ENCODE measurements at places on chromosomes 3 and 15.

DNA sequence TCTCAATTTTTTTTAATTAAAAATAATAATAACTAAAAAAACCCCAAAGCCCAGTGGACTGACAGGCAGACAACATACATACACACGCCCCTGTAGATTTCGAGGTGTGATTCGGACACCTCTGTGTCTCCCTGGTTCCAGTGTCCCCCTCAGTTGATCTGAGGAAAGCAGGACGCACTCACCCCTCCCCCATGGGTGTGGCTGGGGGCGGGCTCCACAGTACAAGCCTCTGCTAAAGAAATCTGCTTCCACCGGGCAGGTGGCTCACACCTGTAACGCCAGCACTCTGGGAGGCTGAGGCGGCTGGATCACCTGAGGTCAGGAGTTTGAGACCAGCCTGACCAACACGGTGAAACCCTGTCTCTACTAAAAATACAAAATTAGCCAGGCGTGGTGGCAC, 33.8 kb upstream of the BLM start:
- DNase-seq = no peak
- H3K4me3 ChIP-seq = no peak overlapping the region
- no peak overlapping the region for H3K27ac ChIP-seq
- peaks cover 6% of the 10 kb centered on the region for H3K27me3 ChIP-seq
- H3K4me1 ChIP-seq = peaks cover 31% of the 10 kb centered on the region

GRCh38 chr3:143586576-143586975, 261.7 kb downstream of the SLC9A9 start:
- H3K36me3 ChIP-seq = no peaks in the 10 kb centered on the region
- no peaks in the 10 kb centered on the region for H3K27me3 ChIP-seq
- no peak for DNase-seq
- H3K4me1 ChIP-seq = peaks cover 38% of the 10 kb centered on the region
- peak overlapping the region; percentile 19 for H3K27ac ChIP-seq

DNA sequence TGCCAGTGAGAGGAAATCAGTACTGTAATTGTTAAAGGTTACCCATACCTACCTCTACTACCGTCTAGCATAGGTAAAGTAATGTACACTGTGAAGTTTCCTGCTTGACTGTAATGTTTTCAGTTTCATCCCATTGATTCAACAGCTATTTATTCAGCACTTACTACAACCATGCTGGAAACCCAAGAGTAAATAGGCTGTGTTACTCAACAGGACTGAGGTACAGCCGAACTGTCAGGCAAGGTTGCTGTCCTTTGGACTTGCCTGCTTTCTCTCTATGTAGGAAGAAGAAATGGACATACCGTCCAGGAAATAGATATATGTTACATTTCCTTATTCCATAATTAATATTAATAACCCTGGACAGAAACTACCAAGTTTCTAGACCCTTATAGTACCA, 265.5 kb downstream of the NR2F2 start:
- no peaks in the 10 kb centered on the region for H3K36me3 ChIP-seq
- no peak overlapping the region for H3K4me3 ChIP-seq
- H3K27ac ChIP-seq = no peak overlapping the region
- no peak for DNase-seq

GRCh38 chr3:57154470-57155309, 10.5 kb downstream of the IL17RD start:
- no peak overlapping the region for H3K4me3 ChIP-seq
- no peak overlapping the region for H3K27ac ChIP-seq
- H3K36me3 ChIP-seq = no peaks in the 10 kb centered on the region
- peaks cover 40% of the 10 kb centered on the region for H3K27me3 ChIP-seq
- no peak for DNase-seq

DNA sequence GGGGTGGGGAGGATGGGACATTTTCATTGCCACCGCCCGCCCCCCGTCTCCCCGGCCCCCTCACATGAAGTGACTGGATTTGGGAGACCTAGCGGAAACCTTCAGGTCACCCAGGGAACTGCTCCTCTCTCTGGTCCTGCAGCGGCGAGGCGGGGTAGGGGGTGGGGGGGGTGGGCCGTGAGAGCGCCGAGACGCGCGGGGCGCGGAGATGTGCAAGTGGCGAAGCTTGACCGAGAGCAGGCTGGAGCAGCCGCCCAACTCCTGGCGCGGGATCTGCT, 712 bp upstream of the MME start:
- no peaks in the 10 kb centered on the region for H3K36me3 ChIP-seq
- H3K4me1 ChIP-seq = peaks cover 18% of the 10 kb centered on the region
- H3K27ac ChIP-seq = no peak overlapping the region

DNA sequence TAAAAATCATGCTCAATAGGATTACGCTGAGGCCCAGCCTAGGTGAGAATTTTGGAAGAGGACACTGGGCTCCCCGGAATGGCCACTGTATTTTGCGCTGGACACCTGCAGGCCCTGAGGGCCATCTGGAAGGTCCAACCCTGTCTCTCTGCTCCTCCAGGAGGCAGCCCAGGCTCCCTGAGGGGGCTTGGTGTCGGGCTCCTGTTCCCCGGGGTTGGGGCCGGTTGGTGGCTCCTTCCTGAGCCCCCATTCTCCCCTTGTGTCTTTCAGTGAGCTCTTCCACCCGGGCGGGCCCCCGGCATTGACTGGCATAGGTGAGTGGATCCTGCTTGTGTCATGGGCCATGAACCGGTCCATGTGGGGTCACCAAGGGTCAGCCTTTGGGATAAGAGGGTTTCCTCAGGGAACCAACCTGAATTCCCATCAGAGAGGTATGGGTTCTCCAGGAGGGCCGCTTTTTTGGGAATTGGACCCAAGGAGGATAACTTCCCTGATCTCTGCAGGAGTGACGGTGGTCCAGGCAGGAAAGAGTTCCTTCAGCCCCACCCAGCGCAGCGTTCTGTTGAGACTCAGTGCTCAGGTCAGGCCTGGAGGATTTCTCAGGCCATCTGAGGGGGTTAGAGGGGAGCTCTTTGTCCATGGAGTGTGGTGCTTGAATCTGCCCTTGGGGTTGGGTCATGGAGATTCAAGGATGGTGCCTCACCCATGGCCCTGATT, 187.8 kb downstream of the UBE3A start:
- no peaks in the 10 kb centered on the region for H3K36me3 ChIP-seq

DNA sequence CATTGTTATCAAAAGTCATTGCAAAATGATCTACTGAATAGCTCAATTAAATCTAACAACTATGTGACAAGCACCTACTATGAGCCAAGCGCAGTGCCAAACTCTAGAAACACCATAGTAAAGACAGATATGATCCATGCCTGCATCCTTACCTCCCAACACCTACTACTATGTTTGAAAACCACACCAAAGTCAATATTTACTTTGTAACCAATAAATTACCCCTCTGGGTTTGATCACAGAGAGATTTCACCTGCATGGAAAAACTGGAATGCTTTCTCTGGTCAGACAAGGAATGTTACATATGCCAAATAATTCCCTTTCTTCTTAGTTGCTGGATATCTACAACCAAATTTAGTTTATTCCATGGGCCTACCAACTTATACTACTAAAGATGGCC, 422.2 kb downstream of the FHIT start:
- no peaks in the 10 kb centered on the region for H3K36me3 ChIP-seq
- DNase-seq = no peak
- no peak overlapping the region for H3K4me3 ChIP-seq

GRCh38 chr3:44969154-44969827, 6.7 kb downstream of the ZDHHC3 start:
- no peaks in the 10 kb centered on the region for H3K27me3 ChIP-seq
- peaks cover 44% of the 10 kb centered on the region for H3K4me1 ChIP-seq
- DNase-seq = no peak
- peak overlapping the region; percentile 38 for H3K4me3 ChIP-seq

- no peaks in the 10 kb centered on the region for H3K27me3 ChIP-seq
- DNase-seq = no peak
- peak overlapping the region; percentile 4 for H3K27ac ChIP-seq
- H3K36me3 ChIP-seq = peaks cover 30% of the 10 kb centered on the region
- peaks cover 29% of the 10 kb centered on the region for H3K4me1 ChIP-seq
These were observed 298.4 kb downstream of the FOXP1 start for GRCh38 chr3:71285086-71285485.

Data from activated B cell treated with CpG ODN at 0.5 μM for 24 hours (primary cell).